ENCODE measurements at places on chromosomes 13 and 19.

DNA sequence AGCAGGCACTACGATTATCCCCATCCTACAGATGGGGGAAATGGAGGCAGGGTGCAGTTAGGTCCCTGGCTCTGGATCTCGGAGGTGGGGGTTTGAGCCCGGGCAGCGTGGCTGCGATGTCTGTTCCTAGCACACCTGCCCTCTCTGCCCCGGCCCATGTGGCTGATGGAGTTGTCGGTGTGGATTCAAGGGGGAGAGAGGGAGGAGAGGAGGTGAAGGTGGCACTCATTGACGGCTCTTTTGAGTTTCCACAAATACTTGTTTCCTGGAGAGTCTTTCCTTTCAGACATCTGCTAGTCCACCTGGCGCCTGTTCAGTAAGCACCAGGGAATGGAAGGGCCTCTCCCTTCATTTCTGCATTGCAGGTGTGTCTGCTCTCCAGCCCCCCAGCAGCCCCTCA is 69.9 kb downstream of the ARHGEF18 start:
- no peak for DNase-seq

- no peak for DNase-seq
These were observed 1015.7 kb downstream of the EFNB2 start for GRCh38 chr13:105519771-105520170.

DNA sequence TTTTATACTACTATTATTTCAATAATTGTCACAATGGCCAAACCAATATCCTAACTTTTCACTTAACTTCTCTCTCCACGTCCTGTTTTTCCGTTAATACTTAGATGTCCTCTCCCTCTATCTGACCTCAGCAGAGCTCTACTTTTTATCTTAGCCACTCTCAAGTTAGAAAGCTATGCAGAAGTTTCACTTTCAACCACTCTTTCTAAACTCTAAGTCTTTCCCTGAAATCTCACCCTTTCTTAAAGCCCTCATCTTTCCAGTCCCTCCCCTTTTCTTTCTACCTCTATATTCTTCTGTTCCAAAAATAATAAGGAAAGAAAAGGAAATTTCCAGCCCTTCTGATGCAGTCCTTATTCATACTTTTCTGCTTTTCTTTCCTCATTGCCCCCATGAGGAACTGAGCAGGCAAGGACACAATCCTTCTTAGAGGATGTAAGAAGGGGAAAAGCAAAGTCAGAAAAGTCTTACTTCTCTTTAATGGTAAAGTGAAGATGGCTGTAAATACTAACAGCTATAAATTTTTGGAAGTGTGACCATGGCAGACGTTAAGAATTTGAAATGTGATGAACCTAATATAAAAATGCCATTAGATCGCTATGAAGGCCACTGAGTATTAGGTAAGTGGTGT is 23.0 kb downstream of the FAM216B start:
- no peak for DNase-seq

DNA sequence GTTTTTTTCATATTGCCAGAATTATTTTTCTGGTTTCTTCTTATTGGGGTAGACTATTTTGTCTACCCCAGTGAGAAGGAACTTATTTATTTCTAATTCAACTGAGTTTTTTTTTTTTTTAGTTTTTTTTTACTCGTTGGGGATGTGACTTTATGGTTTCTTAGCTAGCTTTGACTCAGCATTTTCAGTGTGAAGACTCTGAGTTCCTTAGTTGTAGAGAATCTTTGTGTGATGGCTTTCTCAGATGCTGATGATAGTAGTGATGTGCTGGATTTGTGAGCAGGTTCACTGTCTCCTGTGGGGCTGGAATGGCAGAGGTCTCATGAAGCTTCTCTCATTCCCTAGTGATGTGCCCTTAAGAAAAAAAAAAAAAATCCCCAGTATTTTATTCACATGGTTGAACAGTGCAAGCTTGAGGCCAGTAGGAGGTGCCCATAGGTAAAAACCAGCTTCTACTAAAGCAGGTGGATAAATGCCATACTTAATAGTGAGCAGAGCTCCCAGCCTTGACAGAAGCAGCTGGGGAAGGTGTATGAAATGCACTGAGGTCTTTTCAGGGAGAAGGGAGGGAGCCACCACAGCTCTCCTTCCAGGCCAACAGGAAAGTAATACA is 106.2 kb upstream of the KLF5 start:
- DNase-seq, result no peak

GRCh38 chr13:104382951-104383350 is 1316.7 kb upstream of the SLC10A2 start:
- DNase-seq, result no peak

DNA sequence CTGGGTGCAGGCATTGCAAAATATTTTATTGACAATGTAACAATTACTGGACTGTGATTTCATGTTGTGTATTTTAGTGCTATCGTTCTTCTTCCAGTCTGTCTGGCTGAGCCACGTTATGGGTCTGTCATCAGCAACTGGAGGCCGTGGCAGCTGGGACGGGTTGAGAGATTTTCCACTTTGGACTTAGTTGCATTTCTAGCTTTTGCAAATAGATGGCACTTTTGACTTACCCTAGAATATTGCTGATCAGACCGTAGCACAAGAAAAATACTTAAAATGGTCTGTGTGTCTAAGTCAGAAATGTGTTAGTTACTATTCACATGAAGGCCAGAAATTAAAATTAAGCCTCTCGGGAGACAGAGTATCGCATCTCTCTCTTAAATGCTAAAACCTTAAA is 211.1 kb downstream of the TEX29 start:
- DNase-seq, result no peak

Data from CD4-positive, alpha-beta T cell treated with Interleukin-17A for 1 hour (primary cell).